HuH-7.5 (cell line): ENCODE measurements at places on chromosomes 4 and X.

- DNase-seq, result no peak
These were observed 139.2 kb upstream of the AGTR2 start for GRCh38 chrX:116031331-116031730.

DNA sequence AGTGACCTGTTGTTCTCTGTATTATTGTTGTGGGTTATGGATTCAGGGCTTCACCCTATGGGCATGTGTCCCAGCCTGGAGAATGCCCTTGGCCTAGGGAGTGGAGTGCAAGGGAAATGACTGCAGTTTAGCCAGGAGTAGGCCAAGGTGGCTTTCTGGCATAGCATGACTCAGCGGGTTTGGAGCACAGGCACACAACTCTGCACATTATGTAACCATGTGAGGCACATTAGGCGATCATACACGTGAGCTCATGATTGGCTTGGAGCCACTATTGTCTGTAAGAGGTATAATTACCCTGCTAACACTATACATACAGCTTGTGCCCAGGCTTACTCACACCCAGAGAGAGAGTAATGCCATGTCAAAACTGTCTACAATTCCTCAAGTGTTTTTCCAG lies 35.1 kb upstream of the TACR3 start:
- no peak for DNase-seq

DNA sequence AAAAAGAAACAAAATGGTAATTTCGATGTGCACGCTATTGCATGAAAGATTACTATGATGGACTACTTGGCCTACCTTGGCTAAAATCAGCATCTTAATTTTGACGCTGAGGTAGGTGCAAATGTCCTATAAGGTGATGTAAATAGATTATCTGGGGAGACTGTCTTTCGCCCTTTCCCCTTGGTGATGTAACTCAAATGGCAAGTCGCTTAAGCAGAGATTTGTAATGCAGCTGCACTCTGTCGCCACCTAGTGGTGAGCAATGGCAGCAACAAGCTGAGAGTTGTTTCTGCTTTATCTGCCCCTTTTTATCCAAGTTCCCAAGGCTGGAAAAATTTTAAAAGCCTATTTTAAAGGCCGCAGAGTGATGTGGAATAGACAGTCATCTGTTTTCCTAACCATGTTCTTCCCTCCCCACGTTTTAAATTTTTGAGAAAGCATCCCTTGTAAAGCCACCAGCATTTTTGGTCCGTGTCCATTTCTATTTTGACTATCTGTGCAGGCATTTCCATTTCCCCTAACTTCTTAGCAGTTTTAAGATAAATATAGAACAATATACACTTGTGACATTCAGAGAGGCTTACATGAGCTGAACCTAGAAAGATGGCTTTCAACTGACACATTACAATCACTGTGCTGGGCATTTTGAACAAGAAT lies 62.4 kb upstream of the PDLIM3 start:
- peak; percentile 3 for DNase-seq

DNA sequence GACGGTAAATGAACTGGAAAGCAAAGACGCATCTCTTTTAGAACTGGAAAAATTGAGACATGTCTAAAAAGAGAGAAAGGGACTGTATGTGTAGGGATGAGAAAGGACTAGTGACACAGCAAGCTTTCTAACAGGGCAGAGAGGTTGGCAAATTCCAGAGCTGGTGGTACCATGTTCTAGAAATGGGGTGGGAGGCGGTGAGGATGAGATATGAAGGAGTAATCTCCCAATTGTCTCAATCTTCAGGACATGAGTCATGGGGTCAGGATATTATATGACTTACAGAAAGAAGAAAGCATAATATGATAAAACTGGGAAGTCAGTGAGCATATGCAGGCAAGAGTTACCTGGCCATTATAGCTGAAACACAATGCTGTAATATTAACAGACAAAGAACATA lies 14.2 kb downstream of the TAB3 start:
- DNase-seq, result no peak
